ENCODE measurements at places on chromosomes 1 and 21.

GRCh38 chr1:90724361-90724760 lies 7.3 kb upstream of the BARHL2 start:
- DNase-seq = no peak

- no peak for DNase-seq
Measured at GRCh38 chr1:244645890-244646289, 7.0 kb upstream of the DESI2 start.

DNA sequence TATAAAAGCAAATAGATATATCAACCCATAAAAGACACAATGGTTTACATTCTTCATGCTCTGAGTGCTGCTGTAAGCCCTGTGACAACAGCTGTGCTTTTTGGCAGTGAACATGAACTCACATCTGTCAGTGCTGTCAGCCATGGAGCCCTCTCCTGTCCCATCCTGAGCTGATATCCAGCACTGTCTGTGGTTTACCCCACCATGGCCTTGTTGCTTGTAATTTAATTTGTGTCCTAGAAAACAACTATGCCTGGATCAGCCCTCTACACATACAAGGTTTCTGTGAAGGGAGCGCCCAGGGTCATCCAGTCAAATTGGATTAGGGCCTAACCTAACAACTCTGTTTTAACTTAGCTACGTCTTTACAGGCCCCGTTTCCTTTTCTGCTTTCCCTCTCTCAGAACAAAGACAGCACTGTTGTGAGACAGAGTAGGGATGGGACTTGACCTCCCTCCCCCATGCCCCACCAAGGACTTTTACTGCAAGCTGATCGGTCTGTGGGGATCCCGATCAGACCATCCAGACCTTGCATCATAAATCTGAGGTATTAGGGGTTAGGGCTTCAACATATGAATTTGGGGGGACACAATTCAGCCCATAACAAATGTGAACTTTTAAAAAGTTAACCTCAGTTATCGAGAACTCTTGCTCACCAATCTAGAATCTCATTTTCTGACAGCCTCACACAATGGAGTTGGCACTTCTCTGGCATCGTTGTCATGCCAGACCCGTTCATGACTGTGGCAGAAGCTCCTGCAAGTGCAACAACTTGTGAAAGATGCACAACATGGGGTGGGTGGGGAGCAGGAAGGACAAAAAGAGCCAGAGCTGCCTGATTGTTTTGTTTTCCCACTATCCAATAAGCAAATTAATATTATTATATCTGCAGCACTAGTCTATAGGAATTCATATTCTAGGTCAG lies 16.4 kb upstream of the SLC44A3 start:
- DNase-seq = peak; percentile 72

DNA sequence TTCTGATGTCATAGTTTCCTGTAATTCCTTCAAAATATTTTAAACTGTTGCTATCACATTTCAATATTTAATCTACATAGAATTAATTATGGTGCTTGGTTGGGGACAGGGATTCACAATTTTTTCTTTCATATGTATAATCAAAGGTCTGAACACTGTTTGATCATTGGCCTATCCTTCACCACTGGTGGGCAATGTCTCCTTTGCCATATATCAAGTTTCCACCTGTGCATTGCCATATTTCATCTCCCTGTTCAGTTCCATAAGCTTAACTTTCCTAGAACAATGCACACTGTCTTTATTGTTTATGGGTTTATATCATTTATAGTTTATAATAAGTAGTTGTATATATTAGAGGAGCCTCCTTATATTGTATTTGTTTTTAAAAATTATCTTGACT lies 374.9 kb upstream of the PTBP2 start:
- DNase-seq = no peak

- DNase-seq = no peak
Measured at GRCh38 chr1:106278716-106279115, 777.8 kb upstream of the PRMT6 start.

- DNase-seq = no peak
Measured at GRCh38 chr1:104760017-104760416, 1010.3 kb downstream of the AMY1C start.

DNA sequence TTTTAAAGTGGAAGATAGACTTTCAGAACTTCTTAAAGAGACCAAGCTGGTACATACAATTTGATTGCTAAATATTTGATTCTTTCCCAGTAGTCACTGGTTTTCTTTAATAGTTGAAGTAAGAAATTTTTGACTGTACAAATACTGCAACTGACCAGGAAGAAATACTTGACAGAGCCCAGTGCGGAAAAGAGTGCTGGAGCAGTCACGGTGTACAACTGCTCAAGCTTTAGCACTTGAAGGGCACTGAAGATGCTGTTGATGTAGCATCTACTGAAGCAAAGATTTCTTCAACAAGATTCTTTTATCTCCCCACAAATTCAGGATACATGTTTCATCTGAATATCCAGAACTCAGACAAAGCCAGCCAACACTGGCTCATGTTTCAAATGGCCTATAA lies 41.5 kb downstream of the SLC35F3 start:
- no peak for DNase-seq

DNA sequence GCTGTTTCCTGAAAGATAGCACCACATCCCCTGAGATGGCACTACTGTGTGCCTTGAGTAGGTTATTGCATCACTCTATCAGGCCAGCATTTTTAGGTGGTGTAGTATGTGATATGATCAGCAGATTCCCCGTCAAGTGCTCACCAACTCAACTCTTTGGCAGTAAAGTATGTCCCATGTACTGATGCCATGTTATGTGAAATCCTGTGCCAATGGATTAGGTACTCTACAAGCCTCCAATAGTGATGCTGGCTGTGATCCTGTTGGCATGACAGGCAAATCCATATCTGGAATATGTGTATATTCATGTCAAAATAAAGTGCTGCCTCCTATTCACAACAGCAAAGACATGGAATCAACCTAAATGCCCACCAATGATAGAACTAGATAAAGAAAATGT lies 137.2 kb upstream of the CAMK1G start:
- no peak for DNase-seq

DNA sequence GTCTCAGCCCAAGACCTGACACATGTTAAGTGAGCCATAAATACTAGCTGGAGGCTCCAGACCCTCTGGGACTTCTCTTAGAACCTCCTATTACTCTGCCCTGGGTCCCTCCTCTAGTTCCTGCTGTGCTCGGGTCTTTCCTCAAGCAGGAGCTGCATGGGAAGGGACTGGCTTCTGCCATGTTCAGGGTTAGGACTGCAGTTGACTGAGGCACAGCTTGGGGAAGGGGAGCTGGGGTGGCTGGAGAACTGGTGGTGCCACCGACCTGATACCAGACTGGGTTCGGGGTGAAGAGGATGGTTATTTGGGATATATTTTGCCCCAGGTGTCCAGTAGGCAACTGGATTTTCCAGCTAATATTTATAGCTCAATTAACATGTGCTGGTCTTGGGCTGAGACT lies 15.7 kb downstream of the HYI start:
- no peak for DNase-seq

DNA sequence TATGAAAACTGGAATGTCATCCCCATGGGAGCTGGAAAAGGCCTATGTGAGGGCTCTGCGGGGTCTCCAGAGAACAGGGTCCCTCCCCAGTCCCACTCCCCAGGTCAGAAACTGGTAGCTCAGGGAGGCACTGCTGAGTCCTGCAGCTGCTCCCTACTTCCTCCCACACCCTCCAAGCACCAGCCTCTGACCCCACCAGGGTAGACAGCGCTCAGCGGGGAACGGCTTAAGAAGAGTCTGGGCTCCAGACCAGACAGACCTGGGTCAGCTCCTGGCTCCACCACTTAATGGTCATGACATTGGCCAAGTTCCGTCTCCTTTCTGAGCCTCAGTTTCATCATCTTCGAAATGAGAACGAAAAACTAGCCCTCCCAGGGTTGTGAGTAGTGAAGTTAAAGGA lies 7.2 kb downstream of the LRP8 start:
- DNase-seq = no peak

DNA sequence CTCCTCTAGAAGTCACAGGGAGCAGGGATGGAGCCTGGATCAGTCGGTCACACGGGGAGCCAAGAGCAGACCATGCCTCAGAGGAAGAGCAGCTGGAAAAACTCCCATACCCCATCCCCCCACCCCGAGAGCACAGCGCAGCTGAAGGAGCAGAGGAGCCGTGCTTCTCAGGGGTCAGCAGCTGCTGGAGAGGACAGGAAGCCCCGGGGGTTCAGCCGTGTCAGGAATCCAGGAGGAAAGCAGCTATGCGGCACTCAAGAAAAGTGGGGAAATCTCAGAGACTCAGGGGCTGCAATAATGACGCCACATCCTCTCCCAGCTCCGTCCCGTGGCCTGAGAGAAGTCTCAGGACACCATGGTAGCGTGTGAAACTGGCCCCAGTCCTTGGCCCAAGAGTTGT lies 102.3 kb downstream of the NPHP4 start:
- no peak for DNase-seq

DNA sequence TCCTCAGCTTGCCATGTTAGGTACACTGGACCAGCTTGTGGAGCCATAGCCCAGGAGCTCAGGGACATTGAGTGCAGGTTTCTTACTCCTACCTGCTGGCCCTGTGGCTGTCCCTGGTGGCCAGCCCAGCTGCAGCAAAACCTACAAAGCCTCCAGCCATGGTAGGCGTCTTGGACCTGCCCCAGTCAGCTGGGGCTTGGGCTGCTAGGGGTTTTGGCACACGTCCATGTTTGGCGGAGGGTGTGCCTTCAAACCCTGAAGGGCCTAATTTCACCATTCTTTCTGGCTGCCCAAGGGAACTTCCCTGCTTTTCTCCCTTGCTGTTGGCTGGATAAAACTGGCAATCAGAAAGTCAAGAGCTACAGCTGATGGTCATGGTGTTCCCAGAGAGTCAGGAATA lies 25.4 kb downstream of the HMGCS2 start:
- no peak for DNase-seq

GRCh38 chr1:54099061-54099610 lies 45.7 kb downstream of the TCEANC2 start:
- no peak for DNase-seq

- no peak for DNase-seq
Measured at GRCh38 chr21:28635541-28635940, 357.1 kb downstream of the LTN1 start.

DNA sequence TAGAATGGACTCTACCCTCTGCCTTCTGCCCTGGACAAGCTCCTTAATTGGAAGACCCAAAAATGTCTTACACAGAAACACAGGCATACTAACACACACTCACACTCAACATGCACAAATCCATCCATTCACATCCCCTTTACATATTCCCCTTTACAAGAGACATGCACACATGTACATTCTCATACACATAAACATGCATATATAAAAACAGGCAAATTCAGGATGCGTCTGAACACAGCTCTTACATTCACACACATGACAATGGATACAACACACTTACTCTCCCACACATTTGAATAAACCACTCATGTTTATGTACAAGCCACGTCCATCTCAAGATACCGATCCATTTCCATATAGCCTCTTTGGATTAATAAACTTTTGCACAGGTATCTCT lies 84.4 kb downstream of the HMGB4 start:
- no peak for DNase-seq

GRCh38 chr1:180988253-180988752 lies 34.4 kb downstream of the STX6 start:
- DNase-seq = no peak

GRCh38 chr1:17991996-17992395 lies 115.6 kb upstream of the IGSF21 start:
- no peak for DNase-seq

GRCh38 chr1:82044536-82044935 lies 243.8 kb downstream of the ADGRL2 start:
- no peak for DNase-seq

- DNase-seq = no peak
Measured at GRCh38 chr1:183515002-183515689, 42.8 kb downstream of the SMG7 start.

GRCh38 chr1:75172556-75172955 lies 38.4 kb downstream of the LHX8 start:
- DNase-seq = no peak

DNA sequence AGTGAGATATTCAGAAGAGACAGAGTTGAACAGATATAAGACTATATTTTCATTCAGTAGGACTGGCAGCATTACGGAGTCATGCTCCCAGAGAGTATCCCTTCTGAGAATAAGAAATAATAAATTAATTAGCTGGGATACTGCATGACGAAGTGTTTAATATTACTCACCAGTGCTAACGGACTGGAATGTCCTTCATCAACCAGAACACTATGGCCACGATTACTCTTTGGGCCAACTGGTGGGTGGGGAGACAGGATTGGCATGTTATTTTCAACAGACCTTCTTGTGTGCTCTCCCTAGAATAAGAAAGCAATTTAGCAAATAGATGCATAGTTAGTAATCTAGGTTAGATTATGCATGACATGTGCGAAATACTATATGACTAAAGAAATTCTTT lies 32.4 kb downstream of the ERICH3 start:
- no peak for DNase-seq

GRCh38 chr21:31268090-31268489 lies 76.0 kb downstream of the TIAM1 start:
- DNase-seq = no peak

DNA sequence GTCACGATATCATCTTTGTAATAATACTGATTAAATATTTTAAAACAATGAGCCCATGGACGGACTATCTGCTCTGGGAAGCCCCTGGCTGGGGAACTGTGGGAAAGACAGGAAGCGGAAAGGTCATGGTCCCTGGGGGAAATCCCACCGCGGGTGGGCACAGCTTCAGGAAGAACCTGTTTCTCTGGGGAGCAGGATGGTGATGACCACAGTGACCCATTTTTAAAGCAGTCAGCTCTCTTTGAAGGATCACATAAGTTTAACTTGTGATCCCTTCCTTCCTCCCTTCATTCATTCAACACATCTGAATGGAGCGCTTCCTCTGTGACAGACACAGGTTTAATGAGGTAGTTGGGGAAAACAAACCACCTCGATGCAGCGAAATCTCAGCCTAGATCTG lies 73.0 kb downstream of the DHRS3 start:
- DNase-seq = no peak

- no peak for DNase-seq
Measured at GRCh38 chr1:165117482-165117881, 239.0 kb downstream of the LMX1A start.

GRCh38 chr1:55539652-55540512 lies 324.7 kb upstream of the USP24 start:
- DNase-seq = peak; percentile 4

DNA sequence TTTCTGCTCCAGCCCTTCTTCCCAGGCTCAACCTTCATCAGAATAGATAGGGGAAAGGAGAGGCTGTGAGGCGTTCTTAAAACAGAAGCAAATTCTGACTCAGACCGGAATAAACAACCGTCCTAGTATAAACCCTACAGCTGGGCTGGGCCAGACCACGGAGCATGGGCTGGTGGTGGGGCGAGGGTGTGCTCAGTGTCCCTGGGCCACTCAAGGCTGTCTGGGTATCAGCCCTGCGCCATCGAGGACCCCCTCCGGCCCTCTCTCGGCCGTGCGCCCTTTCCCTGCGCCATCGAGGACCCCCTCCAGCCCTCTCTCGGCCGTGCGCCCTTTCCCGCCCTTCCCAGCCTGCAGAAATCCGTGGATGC lies 36.0 kb downstream of the CAPN2 start:
- no peak for DNase-seq

DNA sequence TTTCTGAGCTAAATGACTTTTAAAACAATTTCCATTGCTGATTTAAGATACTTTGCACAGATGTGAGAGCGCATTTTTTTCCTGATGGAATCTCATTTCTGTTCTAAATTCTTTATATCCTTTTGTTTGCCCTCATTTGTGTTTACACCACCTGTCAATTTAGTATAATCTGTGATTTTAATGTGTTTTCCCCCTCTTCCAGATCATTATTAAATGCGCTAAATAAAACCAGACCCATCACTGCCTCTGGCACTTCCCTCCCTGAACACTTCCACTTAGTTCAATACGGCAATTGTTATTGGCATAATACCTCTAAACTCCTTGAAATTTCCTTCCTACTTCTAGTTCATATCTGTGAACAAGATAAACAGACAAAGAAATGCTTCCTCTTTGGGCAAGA lies 186.9 kb upstream of the ADGRL2 start:
- DNase-seq = no peak

Data from amygdala (tissue), 56 donors.